Stimulated activated CD4-positive, alpha-beta T cell treated with anti-CD3 and anti-CD28 coated beads, Interleukin-1b, Interleukin-23, amount 100 ng/mL, for 1 hour (primary cell): ENCODE measurements at places on chromosomes 3 and 15.

DNA sequence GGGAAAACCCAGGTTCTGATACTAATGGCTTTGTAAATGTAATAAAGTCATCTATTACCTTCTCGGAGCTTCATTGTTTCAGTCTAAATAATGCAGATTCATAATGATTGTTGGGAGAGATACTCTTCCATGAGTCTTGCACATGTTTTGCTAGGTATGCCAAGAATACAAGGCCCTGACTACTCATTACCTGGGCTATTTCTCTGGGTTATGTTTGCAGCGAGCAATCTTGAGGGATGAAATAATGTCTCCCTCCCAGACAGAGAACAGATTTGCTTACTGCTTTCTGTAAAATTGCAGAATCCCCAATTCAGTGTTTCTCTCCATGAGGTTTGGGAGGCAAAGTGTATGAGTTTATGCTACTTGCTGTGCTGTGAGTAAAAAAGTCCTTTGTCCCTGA, 6.2 kb upstream of the CLASP2 start:
- no peak for DNase-seq

DNA sequence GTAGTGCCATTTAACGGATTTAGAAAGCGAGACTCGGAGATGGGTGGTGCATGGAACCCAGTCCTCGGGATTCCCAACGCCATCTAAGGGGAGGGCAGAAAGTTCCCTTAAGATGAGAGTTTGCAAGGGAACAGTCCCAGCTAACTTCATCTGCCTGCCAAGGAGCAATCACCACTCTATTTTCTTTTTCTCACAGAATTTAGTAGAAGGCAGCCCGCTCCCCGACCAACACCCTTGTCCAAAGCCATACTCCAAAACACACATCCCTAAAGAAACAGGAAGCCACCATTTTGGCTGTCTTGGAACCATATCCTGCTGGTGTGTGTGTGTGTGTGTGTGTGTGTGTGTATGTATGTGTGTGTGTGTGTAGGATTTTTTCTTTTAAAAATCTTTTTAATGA, 7.1 kb upstream of the FGD5 start:
- no peak for DNase-seq

- DNase-seq, result no peak
Observed at GRCh38 chr3:195736866-195737490, 16.2 kb downstream of the MUC20 start.

GRCh38 chr3:140508550-140508949, 169.3 kb upstream of the TRIM42 start:
- DNase-seq, result no peak

- peak; percentile 30 for DNase-seq
Observed at GRCh38 chr3:141796081-141796888, 33.1 kb downstream of the GRK7 start.

DNA sequence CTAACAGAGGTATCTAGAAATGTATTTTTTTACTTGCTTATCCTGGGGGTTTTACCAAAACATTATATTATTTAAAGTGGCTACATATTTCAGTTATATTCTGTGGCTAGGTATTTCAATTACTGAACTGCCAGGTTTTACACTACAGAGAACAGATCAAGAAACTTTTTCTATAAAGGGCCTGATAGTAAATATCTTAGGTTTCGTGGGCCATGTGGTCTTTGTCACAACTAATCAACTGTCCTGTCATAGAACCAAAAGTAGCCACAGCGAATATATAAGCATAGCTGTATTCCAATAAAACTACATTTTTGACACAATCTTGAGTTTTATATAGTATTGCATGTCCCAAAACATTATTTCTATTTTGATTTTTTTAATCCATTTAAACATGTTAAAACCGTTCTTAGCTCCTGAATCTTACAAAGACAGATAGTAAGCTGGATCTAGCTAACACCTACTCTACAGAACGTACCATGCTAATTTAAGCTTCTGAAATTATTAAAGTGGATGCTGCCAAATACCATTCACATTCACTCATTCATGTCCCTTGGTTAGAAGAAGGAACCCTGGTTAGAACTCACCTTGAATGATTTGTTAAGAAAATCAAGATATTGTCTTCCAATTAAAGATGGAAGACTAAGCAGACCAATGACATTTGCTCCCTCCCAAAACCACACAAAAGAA, 118.2 kb upstream of the TGFBR2 start:
- no peak for DNase-seq

GRCh38 chr15:101176625-101177024, 75.2 kb downstream of the CHSY1 start:
- no peak for DNase-seq

DNA sequence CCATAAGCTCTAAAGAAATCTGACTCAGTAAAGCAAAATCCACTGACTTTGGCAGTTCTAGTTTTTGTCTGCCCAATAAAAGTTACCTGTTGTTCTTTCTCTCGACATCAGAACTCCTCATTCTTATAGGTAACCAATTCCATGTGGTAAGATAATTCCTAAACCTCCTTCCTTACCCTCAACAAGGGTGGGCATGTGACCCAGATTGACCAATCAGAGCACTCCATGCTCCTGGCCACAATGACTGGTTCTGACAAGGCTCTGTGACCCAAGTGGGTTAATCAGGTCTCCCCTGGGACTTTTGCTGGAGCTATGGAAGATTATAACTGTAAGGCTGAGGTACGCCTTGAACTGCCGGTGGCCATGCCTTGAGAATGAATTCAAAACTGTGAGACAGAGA, 31.7 kb downstream of the LINS1 start:
- DNase-seq, result no peak

DNA sequence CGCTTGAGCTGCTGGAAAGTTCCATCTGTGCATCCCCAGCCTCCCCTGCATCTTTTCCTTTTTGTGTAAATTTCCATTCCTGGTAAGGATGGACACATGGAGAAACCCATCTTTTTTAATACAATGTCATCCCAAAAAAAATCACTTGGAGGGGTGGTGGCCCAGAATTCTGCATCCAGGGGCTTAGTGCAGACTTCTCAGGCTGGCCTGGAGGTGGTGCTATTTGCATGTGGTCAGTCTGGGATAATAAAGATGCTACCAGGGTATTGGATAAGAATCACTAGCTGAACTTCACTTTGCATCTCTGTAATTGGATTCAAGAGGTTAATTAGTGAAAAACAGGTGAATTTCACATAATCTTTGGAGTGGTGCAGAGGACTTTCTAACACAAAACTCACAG, 1.8 kb upstream of the ZSCAN2 start:
- DNase-seq, result no peak

GRCh38 chr3:67875338-67875737, 220.9 kb upstream of the SUCLG2 start:
- no peak for DNase-seq

GRCh38 chr3:26012241-26012745, 222.4 kb downstream of the OXSM start:
- no peak for DNase-seq
